Activated CD8-positive, alpha-beta memory T cell treated with anti-CD3 and anti-CD28 coated beads for 1 hour (primary cell): ENCODE measurements at places on chromosomes 12 and 14.

- no peak for DNase-seq
Observed at GRCh38 chr12:41325336-41325735, 137.2 kb downstream of the PDZRN4 start.

GRCh38 chr14:99157246-99157645 is 114.8 kb downstream of the BCL11B start:
- no peak for DNase-seq

DNA sequence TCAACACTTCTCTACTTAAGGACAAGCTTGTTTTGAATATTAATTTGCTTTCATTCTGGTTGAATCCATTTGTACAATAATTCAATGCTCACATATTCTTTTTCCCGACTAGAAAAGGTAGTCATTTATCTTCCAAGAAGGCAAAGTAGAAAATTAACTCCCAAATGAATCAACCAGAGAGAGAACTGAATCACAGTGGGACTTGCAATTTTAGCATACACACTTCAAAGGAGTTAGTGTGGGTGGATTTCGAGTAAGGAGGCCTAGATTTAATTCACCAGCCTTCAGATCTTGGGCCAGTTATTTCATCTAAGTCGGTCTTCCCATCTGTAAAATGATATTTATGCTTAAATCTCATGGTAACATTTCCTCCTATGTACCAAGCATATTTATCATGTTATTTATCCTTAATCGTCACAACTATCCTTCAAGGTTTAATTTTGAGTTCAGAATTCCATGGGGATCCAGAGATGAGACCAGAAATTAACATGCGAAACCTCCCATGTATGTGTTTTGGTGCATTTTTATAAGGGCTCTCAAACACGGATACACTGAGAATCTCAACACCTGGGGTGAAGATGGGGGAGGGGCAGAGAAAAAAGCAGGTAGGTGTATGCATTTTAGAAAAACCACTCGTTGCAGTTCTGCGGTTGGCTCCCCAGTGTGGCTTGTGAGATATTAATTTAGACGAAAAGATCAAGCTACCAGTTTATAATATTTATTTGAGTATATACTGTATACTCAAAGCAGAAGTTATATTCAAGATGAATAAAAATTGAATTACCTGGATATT is 38.9 kb upstream of the IL22 start:
- DNase-seq, result no peak

- DNase-seq, result no peak
Observed at GRCh38 chr14:94559638-94560290, 1.5 kb upstream of the SERPINA4 start.

DNA sequence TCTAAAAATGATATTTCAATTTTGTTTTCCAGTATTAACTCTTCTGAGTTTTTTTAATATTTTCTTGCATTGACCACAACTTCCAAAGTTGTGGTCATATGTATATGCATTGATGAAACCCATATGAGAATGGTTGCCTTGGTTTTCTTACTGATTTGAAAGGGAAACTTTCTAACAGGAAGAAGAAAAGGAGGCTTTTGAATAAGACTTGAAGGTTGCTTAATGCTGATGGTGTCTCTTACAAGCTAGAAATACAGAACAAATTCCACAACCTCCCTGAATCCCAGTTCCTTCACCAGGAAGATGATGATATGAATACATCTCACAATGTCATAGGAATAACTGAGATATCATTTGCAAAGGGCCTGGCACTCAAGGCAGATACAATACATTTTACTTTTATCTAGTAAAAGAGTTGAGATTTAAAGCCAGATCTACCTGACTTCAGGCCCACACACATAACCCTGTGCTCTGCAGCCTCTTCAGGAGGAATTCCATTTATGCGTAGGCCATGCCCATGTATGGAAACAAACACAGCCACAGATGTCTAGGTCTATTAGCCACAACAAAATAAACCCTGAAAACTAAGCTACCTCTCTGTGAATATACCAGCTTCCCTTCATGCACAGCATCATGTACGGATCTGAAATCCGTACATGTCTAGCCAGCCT is 165.4 kb upstream of the PLEKHG7 start:
- no peak for DNase-seq

DNA sequence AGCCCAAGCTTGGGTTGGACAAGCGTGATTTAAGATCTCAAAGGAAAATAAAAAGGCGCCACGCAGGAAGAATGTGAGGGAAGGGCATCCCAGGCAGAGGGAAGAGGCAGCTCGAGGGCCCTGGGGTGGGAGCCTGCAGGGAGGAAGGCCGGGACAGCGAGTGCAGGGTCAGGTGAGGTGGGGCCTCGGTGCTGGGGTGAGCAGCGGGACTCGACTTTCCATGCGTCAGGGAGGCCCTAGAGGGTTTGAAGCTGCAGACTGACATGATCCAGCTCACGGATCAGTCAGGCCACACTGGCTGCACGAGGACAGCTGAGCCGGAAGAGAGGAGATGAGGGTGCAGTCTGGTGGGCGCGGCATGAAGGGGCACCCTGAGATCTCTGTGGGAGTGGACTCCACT is 145.8 kb downstream of the RBM19 start:
- no peak for DNase-seq

- no peak for DNase-seq
Observed at GRCh38 chr12:26554332-26554731, 278.7 kb downstream of the ITPR2 start.

- DNase-seq, result no peak
Observed at GRCh38 chr12:46266382-46266791, 2.5 kb downstream of the SLC38A1 start.

DNA sequence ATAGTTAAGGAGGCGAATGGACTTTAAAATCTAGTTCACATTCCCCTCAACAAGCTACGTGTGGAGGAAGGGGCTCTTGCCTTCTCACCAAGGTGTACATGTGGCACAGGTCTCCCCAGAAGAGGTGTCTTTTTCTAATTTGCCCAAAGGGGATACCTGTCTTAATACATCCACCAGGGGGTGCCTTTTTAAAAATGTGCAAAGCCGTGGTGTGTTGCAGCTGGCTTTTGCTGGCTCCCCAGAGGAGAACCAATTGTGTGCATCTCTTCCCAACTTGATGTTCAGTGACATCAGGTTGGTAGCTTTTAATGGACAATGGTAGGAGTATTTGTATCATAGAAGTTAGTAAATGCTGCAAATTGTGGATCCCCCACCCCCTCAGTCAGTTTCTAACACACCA is 33.8 kb downstream of the CREBL2 start:
- peak; percentile 9 for DNase-seq

- DNase-seq, result no peak
Observed at GRCh38 chr12:102005256-102005655, 56.5 kb downstream of the WASHC3 start.

DNA sequence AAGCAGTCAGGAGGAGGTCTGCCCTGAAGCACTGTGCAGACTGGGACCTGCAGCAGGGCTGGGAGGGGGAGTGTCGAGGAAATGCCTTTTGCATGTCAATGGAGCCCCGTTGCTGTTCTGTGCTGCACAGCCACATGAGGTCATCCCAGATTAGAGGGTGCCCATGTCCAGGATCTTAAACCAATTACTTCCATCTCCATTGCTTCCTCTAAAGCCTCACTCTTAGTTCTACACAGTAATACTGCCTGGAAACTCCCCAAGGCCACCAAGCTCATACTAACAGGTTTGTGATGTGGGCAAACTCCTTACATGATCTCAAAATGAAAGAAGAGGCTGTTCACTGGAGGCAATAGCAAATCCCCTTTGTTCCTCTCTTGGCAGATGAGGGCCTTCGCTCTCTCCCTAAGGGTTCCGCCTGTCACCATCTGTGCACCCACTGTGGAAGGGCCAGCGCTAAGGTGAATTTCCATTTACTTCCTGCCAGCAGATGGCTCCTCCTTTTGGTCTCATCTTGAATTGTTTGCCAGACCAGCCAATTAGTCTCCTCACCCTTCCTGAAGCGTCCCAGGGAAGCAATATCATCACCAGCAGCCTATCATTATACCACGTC is 35.4 kb upstream of the LTA4H start:
- no peak for DNase-seq

GRCh38 chr12:7433276-7433822 is 10.6 kb downstream of the CD163L1 start:
- no peak for DNase-seq

GRCh38 chr12:42145552-42146215 is 1.0 kb upstream of the GXYLT1 start:
- DNase-seq, result no peak

DNA sequence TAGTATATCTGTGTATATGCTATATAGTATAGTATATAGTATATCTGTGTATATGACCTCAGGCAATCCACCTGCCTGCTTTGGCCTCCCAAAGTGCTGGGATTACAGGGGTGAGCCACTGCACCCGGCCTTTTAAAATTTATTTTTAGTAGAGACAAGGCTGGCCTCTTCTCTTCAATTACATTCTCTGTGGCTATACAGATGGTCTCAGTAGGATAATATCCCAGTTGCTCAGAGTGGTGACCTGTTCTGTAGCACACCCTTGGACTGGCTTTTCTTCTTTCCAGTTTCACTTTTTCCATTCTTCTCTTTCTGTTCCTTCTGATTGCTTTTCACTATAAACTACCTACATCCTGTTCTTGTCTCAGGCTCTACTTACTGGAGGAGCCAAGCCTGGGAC is 3.1 kb upstream of the NFATC4 start:
- no peak for DNase-seq

DNA sequence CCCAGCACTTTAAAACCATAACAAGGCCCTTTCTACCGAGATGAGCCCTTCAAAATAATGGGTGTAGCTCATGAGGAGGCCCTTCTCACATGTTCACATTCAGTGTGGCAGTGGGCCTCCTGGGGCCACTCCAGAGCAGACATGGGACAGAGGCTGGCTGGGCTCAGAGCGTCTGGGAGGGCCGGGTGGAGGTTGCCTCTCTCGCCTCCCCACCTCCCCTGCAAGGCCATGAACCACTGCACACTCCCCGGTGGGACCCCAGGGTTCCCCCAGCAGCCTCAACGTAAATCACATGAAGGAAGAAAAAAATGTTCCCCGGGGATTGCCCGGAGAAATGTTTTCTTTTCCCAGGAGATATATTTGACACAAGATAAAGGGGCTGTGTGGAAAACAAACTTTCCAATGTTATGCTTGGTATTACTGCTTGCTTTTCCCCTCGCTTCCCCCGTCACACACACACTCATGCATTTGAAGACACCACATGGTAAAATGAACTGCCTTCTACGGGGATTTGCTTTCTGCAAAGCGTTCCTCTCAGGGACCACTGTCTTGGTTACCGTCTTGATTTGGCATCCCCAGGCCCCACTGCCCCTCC is 190.7 kb upstream of the CCND2 start:
- no peak for DNase-seq

- no peak for DNase-seq
Observed at GRCh38 chr12:106284358-106285105, 18.0 kb upstream of the TCP11L2 start.

- no peak for DNase-seq
Observed at GRCh38 chr12:49865782-49866135, 22.9 kb upstream of the BCDIN3D start.
